ENCODE measurements at places on chromosomes 3 and 15.

GRCh38 chr3:143040261-143040879, 39.0 kb downstream of the U2SURP start:
- no peak for DNase-seq

DNA sequence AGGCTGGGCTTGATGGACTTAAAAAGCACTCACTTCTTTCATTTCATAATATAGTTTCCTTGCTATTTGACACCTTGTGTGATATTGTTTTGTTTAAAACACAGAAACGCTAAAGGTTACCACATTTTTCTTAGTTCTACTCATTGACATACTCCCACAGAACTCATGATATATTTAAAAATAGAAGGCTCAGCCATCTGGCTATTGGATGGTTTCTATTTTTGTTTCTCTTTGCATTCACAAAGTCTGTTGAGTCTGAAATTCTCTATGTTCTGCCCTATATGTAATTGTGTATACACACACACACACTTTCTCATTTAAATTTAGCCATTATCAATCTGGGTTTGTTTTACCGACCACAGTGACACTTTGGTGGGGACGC, 128.2 kb downstream of the SOX2 start:
- DNase-seq = no peak

DNA sequence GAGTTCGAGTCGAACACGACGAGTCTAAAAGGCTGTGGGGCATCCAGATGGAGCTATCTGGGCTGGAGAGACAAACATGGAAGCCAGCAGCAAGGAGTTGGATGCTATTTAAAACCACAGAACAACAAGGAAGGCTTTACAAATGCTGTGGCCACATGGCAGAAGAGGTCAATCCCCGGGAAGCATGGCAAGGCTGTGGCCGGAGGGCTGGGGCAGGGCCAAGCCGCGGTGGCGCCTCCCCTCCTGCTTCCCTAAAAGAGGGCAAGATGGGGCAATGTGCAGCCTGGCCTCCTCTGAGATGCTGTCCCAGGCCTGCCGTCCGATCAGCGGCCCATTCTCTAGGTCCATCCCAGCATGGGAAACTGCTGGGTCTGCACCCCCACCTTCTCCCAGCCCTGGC, 139.1 kb downstream of the SRGAP3 start:
- DNase-seq = no peak

DNA sequence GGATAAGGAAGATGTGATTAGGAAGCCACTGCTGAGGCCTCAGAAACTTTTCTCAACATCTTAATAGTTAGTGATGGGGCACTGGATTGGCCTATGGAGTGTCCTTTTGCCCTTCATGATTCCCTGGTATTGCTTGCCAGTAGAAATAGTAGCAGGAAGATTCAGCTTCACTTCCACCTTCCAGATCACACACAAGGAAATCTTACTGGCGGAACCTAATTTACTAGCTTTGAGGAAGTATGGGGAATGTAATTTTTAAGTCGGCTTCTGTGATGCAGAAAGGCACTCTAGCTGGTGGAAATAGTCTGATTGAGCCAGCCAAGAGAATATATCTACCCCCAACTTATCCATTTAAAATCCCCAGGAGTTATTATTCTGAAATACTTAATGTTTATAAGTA, 46.5 kb downstream of the LPP start:
- no peak for DNase-seq

DNA sequence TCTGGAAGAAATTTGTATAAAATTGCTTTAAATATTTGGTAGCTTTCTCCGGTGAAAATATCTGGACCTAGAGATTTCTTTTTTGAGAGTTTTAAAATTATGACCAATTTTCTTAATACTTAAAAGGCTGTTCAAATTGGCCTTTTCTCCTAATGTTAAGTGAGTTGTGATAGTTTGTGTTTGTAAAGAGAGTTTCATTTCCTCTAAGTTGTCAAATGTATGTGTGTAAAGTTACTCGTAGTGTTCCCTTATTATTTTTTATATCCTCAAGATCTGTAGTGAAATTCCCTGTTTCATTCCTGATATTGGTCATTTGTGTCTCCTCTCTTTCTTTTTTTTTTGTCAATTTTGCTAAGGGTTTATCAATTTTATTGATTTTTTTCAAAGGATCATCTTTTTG, 92.6 kb upstream of the CTNNB1 start:
- DNase-seq = no peak

DNA sequence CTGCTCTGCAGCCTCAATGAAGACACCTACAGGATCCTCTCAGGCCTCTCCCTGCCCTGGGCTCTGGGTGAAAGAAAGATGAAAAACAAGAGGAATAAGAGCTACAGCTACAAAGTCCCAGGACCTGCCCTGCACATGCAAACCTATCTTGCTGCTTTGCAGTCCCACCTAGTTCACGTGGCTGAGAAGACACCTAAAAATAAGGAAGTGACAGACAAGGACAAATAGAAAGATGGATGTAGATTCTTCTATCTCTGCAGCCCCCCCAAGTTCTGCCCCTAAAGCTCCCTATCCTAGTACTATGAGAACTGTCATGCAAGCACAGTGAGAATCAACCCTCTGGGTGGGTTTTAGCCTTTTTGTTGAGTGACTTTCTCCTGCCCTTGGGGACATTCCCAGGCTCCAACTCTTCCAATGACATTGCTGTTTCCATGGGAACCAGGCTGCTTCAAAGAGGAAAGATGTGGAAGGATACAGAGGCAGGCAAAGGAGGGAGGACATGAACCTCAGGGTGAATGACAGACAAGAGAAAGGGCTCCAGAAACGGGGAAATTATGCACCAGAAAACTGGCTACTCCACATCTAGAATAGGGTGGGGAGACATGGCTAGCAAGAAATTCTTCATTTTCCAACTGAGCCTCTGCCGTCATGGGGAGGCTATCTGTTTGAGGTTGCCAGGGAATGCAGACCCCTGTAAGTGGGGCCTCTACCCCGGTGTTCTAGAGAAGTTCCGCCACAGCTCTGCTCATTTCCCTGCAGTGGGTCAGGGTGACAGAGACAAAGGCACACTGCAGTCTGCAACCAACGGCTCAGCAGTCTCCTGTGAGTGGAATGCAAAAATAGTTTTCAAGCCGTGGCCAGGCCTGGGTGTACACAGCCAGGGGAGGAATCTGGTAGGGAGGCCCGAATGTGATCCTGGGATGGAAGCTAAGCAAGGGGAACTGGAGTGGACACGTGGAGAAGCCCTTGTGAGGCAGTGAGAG, 5.2 kb downstream of the CSPG5 start:
- DNase-seq = no peak

- DNase-seq = no peak
Observed at GRCh38 chr3:52494886-52495495, at the start of gene STAB1. Gene STAB1, plus strand, starts transcription at chr3:52495338. Its CDS starts 76 bp downstream, at chr3:52495414.

- no peak for DNase-seq
Observed at GRCh38 chr3:115627180-115628074, 4.1 kb downstream of the GAP43 start.

GRCh38 chr3:188706599-188706998, 465.2 kb upstream of the TPRG1 start:
- DNase-seq = no peak

DNA sequence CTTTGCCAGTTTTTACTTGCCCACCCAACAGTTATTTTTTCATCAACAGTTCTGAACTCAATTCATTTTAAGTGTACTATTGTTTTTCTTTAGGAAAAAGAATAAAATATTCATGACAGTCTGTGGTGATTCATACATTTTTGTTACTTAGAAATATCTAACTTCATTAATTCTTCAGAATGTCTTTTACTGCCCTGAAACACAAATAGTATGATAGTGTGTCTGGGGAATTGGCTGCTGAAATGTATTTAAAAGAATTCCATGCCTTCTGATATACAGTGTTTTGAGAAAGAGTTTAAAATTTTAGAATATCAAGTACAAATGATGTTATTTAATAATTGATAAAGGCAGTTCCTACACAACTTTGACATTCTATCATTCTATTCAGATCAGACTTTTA, 854.1 kb downstream of the NAALADL2 start:
- DNase-seq = no peak

- no peak for DNase-seq
Observed at GRCh38 chr15:62094388-62094787, 27.6 kb downstream of the C2CD4A start.

- no peak for DNase-seq
Observed at GRCh38 chr3:181793006-181793405, 81.3 kb downstream of the SOX2 start.

DNA sequence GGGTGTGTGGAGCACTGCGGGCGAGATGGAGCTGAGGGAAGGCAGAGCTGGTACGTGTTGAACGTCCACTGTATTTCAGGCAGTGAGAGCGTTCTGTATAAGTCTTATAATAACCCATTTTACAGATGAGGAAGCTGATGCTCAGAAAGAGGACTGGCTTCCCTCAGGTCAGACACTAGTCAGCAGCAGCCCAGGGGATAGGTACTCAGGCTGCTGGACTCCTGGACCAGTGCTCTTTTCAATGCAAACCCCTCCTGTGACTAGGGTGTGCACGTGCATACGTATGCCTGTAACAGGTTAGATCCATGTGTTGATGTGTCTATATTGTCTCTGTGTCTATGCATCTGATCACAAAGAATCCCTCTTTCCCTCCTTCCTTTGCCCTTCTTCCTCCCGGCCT, 8.3 kb upstream of the IL16 start:
- DNase-seq = no peak

GRCh38 chr3:118641608-118642007, 393.0 kb downstream of the IGSF11 start:
- DNase-seq = no peak

DNA sequence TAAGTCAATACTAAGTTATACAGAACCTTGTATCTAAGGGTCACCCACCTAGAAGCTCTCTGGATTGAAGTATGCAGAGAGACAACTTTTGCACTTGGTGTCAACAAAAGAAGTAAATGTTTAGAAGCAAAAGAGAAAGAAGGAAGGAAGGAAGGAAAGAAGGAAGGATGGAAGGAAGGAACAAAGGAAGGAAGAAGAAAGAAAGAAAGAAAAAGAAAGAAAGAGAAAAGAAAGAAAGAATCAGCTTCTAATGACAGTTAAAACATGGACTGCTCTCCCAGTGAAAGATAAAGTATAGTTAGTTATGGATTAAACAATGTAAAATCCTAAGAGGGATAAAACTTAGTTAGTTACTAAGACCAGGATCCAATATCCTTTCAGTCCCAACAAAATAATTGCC, 613.8 kb upstream of the NR2F2 start:
- DNase-seq = no peak

- no peak for DNase-seq
Observed at GRCh38 chr3:143786219-143787191, 61.8 kb downstream of the SLC9A9 start.

GRCh38 chr3:180332608-180333007, 269.4 kb upstream of the TTC14 start:
- no peak for DNase-seq

DNA sequence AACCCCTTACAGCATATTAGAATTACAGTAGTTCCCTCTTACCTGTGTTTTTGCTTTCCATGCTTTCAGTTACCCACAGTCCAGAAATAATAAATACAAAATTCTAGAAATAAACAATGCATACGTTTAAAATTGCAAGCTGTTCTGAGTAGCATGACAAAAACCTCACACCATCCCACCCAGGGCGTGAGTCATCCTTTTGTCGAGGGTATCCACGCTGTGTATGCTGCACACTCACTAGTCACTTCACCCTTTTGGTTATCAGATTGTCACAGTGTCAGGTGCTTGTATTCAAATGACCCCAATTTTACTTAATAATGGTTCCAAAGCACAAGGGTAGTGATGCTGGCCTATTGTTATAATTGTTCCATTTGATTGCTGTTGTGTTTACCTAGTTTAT, 72.5 kb upstream of the P3H2 start:
- DNase-seq = no peak

GRCh38 chr15:89623165-89623564, 32.1 kb downstream of the KIF7 start:
- DNase-seq = no peak

DNA sequence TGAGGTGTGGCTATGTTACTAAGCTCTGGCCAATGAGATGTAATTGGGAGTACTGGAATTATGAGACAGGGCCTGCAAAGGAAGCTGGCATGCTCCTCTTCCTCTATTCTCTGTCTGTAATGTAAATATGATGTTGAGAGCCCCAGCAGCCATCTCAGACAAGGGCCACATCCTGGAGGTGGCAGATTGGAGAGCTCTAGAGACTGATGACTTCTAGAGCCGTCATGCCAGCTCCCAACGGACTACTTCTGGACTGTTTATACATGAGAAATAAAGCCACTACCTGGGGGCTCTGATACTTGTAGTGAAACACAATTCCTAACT, 19.7 kb downstream of the PLD1 start:
- DNase-seq = no peak

DNA sequence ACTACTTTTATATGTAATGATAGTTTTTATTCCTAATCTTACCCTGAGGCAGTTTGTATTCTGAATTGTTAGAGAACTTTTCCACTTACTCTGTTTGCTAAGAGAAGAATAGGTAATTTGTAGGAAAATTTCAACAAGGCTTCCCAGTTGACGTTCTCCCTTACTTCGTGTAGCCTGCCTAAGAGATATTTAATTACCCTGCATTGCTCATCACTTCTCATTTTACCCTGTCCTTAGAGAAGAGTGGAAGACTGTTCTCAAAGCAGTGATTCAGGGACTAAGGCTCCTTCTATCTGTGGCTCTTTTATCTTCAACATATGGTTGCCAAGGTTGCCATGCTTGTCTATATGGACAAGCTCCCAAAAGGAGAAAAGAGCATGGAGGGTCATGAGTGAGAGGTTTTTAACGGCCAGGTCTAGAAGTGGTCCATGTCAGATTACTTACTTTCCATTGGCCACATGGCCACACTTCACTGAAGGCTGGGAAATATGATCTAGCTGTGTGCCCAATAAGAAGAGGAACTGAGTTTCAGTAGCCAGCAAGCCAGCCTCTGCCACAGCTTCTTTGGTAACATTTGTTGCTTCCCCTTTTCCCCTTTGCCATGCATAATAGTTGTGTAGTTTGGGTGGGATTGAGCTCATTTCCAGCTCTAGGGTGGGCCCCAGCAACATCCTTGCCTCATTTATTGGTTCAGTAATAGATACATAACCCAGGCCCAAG, 22.1 kb downstream of the PDE8A start:
- no peak for DNase-seq

DNA sequence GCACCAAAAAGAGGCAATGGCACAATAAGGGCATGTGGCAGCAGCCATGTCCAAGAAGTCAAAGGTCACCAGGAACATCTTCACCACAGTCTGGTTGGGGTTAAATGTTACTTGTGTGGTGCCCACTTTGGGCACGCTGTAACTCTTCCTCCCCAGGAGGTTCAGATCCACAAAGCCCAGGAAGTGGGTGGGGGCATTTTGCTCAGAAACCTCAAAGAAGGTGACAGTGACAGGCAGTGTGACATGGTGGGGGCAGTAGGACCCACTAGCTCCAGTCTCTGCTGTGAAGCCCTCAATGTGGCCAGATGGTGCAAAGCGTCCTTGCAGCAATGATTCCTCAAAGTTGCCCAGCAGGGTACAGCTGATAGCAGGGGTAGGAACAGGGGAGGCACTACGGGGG, 5.8 kb downstream of the ZNF80 start:
- DNase-seq = no peak

- DNase-seq = no peak
Observed at GRCh38 chr3:45199837-45200648, 26.0 kb downstream of the TMEM158 start.
